ENCODE measurements at places on chromosomes 1 and 21.

GRCh38 chr1:177505905-177506590, 335.3 kb downstream of the BRINP2 start:
- no peak for DNase-seq

DNA sequence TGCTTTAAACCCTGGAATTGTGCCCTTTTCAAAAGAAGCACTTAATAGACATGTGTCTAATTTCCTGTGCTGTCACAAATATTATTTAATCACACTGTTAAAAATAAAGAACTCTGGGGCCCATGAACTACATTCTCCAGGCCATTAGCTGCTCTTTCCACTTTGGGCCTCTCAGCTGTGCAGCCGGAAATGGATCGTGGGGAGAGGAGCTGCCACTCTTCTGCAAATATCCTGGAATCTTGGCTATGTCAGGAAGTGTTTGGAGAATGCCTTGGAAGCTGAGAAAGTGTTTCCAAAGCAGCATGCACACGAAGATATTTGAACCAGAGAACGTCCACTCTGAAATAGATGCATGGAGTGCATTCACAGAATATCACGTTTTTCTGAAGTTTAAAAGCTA, 27.5 kb upstream of the VPS26C start:
- no peak for DNase-seq

- DNase-seq = peak; percentile 50
Observed at GRCh38 chr1:26477446-26478152, 5.4 kb downstream of the HMGN2 start.

DNA sequence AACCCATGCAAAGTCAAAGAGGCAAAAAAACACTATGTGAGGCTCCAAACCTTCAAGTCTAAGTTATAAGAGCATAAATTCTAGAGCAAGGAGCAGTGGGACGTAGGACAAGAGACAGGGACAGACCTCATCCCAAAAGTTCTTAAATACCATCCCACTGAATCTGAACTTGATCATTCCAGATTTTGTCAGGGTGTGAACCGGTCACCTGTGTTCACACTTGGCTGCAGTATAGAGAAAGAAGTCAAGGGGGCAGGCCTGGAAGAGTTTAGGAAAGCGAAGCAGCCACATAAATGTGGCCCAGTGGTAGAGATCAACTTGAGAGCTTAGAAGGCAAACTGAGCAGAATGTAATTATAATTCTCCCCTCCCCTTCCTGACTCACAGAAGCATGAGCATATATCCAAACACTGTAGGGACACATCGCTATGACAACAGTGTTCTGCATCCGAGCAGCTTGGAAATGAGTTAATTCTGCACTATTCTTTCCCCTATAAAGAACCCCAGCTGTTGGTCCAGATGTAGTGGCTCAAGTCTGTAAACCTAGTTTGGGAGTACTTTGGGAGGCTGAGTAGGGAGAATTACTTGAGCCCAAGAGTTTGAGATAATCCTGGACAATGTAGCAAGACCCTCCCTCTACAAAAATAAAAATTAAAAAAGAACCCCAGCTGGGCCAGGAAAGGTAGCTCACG, 2.7 kb downstream of the AKR7A2 start:
- no peak for DNase-seq

DNA sequence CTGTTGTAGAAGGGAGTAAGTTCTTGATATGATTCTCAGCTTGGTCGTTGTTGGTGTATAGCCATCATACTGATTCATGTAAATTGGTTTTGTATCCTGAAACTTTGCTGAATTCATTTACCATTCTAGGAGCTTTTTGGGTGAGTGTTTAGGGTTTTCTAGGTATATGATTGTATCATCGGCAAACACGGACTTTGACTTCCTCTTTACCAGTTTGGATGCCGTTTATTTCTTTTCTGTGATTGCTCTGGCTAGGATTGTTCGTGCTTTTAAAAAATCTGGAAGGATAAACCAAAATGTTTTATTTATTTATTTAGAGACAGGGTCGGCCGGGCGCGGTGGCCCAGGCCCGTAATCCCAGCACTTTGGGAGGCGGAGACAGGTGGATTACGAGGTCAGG, 20.6 kb downstream of the RRP1B start:
- DNase-seq = no peak
